Mammary epithelial cell (primary cell): ENCODE measurements at places on chromosomes 3 and 15. TPM values are rescaled to one million over a fixed set of nuclear protein-coding genes. Genes with fewer than 3 reads are reported as not detected.

Gene OXTR
- total RNA-seq = 0.96 and 1.3 TPM in 2 replicates

Gene TM4SF4
- total RNA-seq = not detected

Gene PFKFB4
- total RNA-seq = 10.4 and 45.3 TPM in 2 replicates

Gene FBXL2
- 40.8 TPM for total RNA-seq

Gene TMEM43
- total RNA-seq = 85.2 and 109 TPM in 2 replicates
